Thoracic aorta (tissue), 2 donors: ENCODE measurements at places on chromosomes 1 and 21.

DNA sequence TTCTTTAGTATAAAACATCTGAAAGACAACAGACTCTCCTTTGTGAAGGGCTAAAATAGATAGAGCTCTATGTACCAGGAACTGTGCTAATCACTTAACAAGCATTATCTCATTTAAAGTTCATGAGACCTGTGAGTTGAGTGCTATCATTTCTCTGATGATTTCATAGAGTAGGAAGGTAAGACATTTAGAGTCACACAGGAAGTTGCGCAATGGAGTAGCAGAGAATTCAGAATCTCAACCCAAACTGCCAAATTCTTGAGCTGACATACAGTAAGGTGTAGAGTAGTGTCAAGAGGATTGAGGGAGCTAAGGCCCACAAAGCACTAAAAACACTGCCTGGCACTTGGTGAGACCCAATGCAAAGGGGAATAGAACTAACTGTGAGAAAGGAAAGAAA is 384.3 kb downstream of the NTNG1 start:
- DNase-seq = no peak

DNA sequence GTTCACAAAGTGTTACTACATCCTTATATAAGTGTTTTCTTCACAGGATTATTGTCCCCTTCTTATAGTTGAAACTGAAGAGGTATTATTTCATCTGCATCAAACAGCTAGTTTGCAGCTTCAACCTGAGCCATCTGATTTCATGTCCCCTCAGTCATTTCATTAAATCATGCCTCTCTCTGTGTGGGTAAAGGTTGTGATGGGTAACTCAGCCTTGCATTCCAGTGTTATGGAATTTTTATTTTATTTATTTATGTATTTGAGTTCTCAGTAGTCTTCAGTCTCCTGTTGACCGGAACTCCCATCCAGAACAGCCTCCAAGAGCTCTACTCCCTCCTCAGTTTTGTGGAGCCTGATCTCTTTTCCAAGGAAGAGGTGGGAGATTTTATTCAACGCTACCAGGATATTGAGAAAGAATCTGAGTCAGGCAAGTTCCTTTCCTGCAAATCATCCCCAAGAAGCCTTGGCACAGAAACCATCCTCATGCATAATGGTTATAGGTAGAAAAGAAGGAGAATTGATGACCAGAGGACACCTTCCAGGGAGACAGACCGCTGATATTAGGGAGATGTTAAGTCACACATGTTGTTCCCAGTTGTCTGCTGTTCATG is 21.8 kb downstream of the CHD1L start:
- DNase-seq = no peak

GRCh38 chr1:155932081-155932480 is 2.1 kb downstream of the KHDC4 start:
- no peak for DNase-seq

- no peak for DNase-seq
These were observed 12.9 kb downstream of the PTPRU start for GRCh38 chr1:29249170-29249691.

- no peak for DNase-seq
These were observed 66.6 kb downstream of the MTR start for GRCh38 chr1:236861560-236862218.

DNA sequence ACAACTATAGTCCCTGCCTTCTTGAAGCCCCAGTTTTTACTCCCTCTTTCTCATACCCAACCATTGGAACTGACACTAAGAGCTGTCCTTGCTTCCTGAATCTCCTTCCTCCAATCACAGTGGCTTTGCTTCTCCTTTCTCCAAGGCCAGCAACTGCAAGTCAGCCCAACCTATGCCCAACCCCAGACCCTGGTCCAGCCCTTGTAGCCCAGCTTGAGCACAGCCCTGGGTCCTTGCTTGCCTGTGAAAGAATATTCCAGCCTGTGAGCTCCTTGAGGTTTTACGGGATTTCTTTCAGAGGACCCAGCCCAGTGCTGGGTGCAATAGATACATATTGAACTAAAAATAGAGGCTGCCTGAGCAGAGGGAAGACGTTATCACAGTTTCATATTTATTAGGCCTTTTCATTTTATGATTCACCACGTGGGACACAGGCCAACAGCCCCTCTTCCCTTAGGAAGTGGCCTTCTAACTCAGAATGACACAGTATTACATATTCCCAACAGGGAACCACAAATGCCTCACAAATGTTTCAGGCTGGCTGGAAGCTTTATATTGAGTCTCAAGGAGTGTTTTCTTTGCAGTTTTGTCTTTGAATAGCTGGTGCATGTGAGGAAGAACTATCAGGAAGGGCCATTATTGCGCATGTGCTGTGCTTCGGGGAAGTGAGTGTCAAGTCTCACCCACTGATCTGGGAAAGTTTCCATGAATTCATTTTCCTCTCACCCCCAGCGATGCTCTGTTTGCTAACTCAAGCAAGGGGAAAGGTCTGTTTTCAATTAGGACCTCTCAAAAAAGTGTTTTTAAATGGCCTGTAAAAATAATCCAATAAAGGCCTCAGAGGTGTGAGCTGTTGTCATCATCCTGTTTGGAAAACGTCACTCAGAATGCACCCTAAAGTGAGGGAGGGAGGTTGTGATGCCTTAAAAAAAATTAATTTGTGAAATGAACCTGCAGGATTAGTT is 92.3 kb upstream of the NFIA start:
- peak; percentile 57 for DNase-seq

DNA sequence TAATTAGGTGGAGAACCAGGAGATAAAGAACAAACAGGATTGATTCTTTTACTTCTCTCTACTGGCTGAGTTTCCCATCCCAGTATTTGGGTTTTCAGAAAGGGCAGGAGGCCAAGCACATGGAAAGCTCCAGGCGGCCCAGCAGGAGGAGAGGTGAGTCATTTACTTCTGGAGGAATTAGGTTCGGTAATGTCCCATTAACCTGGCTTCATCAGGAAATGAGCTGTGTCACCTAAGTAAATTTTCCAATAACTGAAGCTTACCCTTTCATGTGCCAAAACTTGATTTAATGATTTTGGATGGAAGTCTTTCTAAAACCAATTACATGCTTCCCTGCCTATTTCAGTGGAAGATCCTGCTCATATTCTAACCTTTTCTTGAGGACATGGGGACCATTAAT is 257.6 kb upstream of the USP24 start:
- no peak for DNase-seq

DNA sequence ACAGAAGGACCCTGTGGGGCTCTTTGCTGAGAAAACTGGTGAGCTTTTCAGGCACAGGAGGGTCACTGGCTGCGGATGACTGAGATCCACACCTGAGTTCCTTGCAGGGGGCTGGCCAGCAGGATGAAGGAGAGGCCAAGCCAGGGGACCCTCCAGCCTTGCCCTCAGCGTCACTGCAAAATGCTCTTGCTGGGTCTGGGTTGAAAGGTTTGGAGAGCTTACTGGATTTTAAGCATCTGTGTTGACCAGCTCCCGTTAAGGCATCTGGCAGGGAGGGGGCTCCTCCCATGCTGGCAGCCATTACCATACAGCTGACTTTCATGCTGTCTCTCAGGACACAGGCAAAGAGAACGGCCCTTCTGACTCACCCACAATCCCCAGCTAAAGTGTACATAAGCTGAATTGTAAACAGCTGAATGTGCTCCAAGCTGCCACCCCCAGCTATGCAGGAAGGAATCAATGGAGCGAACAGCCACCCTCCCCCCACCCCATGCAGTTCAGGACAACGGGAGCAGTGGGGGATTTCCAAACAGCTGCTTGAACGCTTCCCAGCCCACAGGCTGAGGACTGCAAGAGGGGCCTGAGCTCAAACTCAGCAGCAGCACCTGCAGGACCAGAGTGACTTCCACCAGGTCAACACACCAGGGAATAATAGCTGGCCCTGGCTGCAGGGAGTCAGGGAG is 21.3 kb upstream of the A3GALT2 start:
- DNase-seq = no peak

DNA sequence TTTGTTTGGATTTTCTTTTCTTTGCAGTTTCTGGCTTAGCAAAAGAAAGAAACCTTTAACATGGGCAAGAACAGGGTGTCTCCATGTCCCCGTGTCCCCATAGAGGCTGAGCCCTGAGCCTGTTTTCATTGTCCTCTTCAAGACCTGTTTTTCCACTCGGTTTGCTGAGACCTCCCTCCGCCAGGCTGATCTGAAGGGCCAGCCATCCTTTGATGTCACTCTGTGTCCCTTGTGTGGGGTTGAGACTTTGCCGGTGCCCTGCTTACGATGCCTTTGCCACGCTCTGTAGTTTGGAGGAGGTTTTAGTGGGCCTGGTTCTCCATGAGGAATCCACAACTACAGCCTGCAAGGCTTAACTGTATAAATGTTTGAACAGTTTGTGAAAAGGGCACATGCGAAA is 23.8 kb downstream of the IFNGR2 start:
- no peak for DNase-seq

GRCh38 chr1:98420376-98421084 is 241.0 kb upstream of the SNX7 start:
- DNase-seq = no peak

DNA sequence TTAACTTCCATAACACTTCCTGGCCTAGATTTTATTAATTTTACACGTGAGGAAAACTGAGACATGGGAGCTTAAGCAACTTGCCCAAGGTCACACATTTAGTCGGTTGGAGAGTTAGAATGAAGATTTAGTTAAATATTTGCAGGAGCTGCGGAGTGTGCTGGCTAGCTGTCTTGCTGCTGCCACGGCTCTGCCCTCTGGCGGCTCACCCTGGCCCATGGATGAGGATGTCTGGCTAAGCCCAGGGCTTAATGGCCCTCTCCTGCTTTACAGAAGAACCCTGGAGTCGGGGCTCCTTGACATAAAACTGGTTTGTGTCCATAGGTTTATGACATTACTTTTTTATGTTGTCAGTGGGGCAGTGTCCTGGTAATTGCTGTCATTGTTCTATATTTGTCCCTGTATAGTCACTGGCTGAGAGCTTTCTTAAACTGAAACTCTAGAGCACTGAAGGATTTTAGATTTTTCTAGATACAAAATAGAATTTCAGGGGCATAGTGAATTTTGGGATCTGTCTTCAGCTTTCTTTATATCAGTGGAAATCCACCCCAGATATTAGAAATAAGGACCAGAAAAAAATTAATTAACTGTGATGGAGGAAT is 88.9 kb upstream of the WLS start:
- DNase-seq = peak; percentile 21

GRCh38 chr1:12316331-12316730 is 86.5 kb downstream of the VPS13D start:
- no peak for DNase-seq

GRCh38 chr1:33392639-33393038 is 38.3 kb downstream of the PHC2 start:
- no peak for DNase-seq

DNA sequence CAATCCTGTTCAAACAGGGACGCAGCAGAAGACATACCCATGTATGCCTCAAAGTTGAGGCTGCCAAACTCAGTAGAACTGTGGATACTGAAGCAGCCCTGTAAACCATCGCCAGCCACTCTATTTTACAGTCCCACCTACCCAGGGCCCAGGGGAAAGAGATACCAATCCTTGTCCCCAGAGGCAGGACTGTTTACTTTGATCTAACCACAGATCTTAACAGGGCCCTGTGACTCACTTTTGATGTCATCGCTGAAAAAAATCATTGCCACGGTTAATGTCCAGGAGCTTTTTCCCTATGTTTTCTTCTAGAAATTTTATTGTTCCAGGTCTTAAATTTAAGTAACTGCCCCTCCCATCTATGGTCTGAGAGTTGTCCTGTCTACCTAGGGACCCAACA is 538.4 kb upstream of the NCAM2 start:
- no peak for DNase-seq

DNA sequence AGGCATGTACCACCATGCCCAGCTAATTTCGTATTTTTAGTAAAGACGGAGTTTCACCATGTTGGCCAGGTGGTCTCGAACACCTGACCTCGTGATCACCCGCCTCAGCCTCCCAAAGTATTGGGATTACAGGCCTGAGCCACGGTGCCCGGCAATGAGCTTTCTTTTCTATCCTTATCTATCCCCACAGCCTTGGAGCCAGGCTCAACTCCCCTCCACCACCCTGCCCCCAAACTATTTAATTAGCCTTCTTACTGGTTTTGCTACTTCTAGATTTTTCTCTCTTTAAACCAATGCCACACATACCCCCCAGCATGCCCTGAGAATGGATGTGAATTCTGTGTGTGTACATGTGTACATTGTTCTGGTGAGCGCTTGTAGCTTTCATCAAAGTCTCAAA is 5.7 kb upstream of the VANGL2 start:
- DNase-seq = no peak

DNA sequence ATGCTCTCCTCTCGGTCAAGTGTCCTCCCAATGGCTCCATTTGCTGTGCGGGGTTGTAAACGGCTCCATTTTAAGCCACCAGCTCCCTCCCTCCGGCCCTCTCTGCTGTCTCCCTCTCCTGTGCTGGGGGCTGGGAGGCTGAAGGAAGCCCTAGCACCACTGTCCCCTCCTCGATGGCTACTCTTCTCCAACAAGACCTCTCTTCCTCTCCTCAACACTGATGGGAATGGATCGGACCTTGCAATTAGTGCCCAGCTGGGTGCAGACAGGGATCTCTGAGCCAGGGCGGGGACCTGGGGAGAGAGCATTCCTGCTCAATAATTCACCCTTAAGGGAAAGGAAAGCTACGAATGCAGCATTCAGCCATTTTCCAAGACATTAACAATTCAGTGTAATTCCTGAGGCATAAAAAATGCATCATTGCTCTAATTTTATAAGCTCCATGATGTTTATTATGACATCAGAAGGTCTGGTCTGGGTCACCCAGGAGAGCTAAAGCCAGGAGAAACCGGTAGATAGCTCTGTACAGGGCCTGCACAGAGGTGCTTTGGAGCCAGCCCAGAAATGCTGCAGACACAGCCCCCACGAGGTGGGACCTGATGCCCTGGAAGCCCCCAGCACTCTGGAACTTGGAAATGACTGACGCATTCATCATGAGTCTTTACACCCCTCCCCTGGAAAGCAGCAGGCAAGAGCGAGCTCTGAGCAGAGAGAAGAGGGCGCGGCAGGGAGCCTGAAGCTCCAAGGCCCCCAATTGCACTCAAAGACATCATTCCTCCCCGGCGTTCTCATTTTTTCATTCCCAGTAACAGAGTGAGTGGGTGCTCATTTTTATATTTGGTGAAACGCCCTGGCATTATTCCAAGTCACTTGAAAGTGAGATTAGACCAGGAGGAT is 76.2 kb upstream of the VAMP3 start:
- no peak for DNase-seq

DNA sequence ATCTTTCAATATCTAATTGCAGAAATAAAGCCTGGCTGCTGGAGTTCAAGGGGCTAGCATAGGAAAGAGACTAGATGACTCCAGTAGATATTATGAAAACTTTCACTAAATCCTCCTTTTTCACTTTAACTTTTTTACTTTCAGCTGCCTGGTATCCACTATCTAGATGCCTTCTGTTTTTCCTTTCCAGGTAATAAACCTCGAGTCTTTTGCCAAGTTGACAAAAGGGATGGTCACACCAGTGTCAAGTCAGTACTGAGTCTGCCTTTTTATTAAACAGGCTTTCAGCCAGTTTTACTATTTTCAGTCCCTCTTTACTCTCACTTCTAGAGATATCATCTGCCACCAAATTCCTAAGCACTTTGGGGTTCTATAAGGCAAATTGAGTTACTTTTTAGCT is 195.6 kb downstream of the FGGY start:
- DNase-seq = no peak
